ENCODE measurements at places on chromosomes 4 and X. TPM values are rescaled to one million over a fixed set of nuclear protein-coding genes. Genes with fewer than 3 reads are reported as not detected.
A peak's percentile ranks its signal among the peaks of the same experiment; 100 is the strongest.

TLR6 gene
- 1.4 TPM for total RNA-seq

GRCh38 chr4:66574145-66574978, 904.1 kb upstream of the EPHA5 start:
- H3K27me3 ChIP-seq, result no peaks in the 10 kb centered on the region
- no peaks in the 10 kb centered on the region for H3K4me1 ChIP-seq
- no peaks in the 10 kb centered on the region for H3K36me3 ChIP-seq
- no peak overlapping the region for H3K27ac ChIP-seq
- H3K4me3 ChIP-seq, result no peak overlapping the region

- no peak overlapping the region for H3K4me3 ChIP-seq
- peaks cover 51% of the 10 kb centered on the region for H3K27me3 ChIP-seq
- H3K4me1 ChIP-seq, result no peaks in the 10 kb centered on the region
- DNase-seq, result no peak
Observed at GRCh38 chr4:6403400-6403685, 69.1 kb downstream of the PPP2R2C start.

DNA sequence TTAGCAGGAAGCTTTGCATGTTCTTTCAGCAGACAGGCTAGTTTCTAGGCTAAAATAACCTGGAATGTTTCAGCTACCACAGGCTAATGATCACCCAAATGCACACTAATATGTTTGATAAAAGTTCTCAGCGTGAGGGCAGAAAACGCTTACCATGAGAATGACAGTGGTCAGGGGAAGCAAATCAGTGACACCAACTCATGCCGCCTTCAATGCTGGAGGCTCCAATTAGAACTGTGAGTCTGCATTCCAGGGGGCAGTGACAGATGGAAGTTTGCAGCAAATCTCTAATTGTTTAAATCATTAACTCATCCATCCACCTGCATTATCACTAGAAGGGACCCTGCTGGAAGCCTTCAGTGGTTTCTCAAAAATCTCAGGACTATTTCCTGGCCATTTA, 43.2 kb downstream of the ANOS1 start:
- H3K27me3 ChIP-seq, result no peaks in the 10 kb centered on the region
- no peak overlapping the region for H3K4me3 ChIP-seq
- no peak for DNase-seq
- H3K27ac ChIP-seq, result no peak overlapping the region
- H3K36me3 ChIP-seq, result no peaks in the 10 kb centered on the region

DNA sequence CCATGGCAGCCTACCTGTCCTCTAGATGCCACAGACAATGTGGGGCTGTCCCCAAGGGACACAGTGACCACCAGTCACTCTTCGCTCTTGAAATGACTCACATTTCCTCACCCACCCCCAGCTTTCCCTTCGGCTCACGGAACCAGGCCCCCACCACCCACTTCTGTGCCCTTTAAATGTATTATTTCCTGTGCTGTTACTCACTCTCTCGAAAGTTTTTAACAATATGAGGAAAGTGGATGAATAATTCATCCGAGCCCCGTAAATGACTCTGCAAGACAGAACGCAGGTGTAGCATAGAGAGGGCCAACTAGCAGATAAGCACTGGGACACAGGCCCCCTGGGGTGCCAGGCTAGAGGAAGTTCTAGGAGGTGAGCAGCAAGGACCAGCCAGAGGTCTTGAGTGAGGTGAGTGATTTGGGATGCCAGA, 179.5 kb upstream of the TBL1X start:
- no peaks in the 10 kb centered on the region for H3K27me3 ChIP-seq
- peak; percentile 83 for DNase-seq
- no peaks in the 10 kb centered on the region for H3K36me3 ChIP-seq
- H3K27ac ChIP-seq, result peak overlapping the region; percentile 61
- no peak overlapping the region for H3K4me3 ChIP-seq

Measured in activated CD4-positive, alpha-beta memory T cell treated with anti-CD3 and anti-CD28 coated beads for 36 hours (primary cell).